Stimulated activated CD4-positive, alpha-beta T cell treated with anti-CD3 and anti-CD28 coated beads, Interleukin-1b, Interleukin-23, amount 100 ng/mL, for 1 hour (primary cell): ENCODE measurements at places on chromosomes 6 and 20.

GRCh38 chr6:136551103-136551502 lies 881 bp upstream of the MAP7 start:
- DNase-seq, result no peak

- no peak for DNase-seq
Measured at GRCh38 chr6:156268849-156269248, 508.3 kb upstream of the ARID1B start.

DNA sequence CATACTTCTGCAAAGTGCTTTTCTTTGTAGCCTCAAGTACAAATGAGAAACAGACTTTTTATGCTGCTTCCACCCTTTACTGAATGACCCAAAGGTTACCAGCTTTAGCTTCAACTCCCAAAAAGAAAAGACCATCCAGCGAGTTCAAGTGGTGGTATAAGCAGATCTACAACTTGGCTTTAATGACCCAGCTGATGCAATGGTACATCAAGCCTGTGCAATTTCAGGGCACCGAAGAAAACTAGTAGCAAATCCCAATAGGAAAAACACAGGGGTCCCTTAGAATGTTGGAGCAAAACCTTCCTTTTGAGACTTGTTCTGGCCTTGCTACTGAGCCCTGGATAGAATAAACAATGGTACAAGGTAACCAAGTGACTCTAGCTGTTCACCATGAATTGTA lies 33.8 kb downstream of the STX7 start:
- DNase-seq, result no peak

GRCh38 chr6:52562911-52563310 lies 13.9 kb downstream of the TRAM2 start:
- no peak for DNase-seq

DNA sequence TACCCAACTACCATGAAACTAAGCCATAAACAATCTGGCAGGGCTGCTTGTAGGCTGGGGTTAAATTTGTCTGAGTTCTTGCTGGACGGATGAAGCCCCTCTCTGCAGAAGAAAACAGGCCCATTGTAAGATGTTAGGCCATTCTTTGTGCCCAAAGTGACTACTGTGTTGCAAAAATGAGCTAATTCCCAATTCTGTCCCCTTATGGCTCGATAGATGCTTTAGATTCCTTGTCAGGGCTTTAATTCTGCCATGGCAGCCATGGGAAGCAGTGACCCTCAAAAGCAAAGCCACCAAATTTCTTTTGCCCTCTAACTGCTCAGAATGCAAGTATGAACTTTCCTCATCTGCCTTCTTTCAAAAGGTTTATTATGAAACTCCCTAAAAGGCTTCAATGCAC lies 45.2 kb downstream of the LAMA4 start:
- no peak for DNase-seq

GRCh38 chr20:51340451-51340840 lies 202.1 kb downstream of the NFATC2 start:
- no peak for DNase-seq

GRCh38 chr6:35244551-35244950 lies 15.0 kb upstream of the ZNF76 start:
- DNase-seq, result no peak

- no peak for DNase-seq
Measured at GRCh38 chr20:39528436-39528835, 566.3 kb downstream of the DHX35 start.

DNA sequence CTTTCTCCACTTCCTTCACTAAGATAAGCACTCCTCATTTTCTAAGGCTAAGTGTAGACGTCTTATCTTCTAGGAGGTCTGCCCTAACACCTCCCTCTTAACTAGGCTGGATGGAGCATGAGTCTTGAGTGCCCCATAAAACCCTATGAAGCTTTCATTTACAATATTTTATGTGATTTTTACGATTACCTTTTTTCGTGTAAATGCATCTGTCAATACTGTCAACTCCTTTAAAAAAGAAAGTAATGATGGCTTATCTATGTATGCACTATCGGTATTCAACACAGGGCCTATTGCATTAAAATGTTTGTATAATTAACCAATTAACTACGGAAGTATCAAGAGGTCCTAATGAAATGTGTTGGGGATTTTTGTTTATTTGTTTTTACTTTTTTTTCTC lies 156.0 kb upstream of the FAM83B start:
- DNase-seq, result no peak

GRCh38 chr6:62652692-62653328 lies 366.8 kb upstream of the KHDRBS2 start:
- no peak for DNase-seq

DNA sequence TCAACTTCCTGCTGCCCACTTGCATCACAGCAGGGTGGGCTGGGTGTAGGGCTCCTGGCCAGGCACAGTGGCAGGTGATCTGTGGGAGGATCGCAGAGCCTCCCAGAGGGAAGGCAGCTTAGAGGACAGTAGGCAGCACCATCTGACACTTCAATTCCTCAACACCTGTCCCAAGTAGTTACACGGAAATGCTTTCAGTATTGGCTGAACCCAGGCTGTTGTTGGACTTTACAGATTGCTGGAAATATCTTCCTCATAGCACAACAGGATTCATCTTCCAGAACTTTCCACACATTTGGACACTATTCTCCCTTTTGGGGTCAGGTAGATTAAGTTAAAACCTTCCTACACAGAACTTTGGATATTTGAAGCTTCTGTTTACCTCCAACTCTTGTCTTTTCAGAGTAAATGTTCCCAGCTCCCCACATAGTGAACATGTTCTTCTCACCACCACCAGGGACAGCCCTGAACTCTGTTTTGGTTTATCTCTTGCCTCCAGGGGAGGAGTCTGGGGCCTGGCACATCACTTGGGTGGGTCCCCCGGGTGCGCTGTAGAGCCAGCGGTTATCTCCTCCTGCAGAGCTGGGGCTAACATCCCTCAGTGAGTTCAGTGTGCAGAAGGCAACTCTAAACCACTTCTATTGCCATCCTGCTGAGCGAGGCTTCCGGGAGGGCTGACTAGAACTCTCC lies 3.5 kb upstream of the SLC22A2 start:
- no peak for DNase-seq

- DNase-seq, result no peak
Measured at GRCh38 chr20:14632906-14633305, 295.5 kb upstream of the FLRT3 start.

GRCh38 chr20:56352345-56353055 lies 6.3 kb upstream of the FAM210B start:
- DNase-seq, result no peak

- no peak for DNase-seq
Measured at GRCh38 chr20:11447371-11448100, 470.2 kb upstream of the BTBD3 start.

- DNase-seq, result no peak
Measured at GRCh38 chr20:54167909-54168872, 5.6 kb downstream of the CYP24A1 start.

DNA sequence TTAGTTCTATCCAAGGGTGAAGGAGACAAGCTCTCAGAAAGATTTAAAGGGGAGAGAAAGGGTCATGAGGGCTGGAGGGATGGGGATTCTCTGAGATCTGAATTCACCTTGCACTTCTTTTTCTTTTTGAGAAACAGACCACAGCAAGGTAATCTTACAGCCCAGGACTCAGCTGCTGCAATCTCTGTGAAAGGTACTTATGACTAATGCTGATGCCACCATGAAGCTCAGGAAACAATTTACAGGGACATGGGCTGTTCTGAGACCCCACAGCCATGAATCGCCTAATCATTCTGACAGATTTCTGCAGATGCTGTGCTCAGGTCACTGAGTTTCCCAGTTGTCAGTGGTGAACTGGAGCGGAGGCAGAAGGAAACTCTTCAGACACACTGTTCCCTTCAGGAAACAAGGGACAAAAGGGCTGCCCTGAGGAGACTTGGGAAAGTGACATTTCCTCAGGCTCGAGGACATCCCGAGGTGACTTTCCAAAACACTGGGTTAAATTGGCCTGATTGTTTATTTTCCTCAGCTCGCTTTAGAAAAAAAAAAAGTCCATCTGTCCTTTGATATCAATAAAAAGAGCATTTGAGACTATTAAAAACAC lies 103.8 kb upstream of the PLCB4 start:
- DNase-seq, result no peak

- DNase-seq, result no peak
Measured at GRCh38 chr6:2047855-2048254, 197.6 kb downstream of the GMDS start.

GRCh38 chr20:40370800-40371199 lies 318.2 kb downstream of the MAFB start:
- DNase-seq, result no peak

- no peak for DNase-seq
Measured at GRCh38 chr6:101918471-101918870, 525.0 kb downstream of the GRIK2 start.

GRCh38 chr6:34969662-34970265 lies 80.7 kb downstream of the ANKS1A start:
- DNase-seq, result no peak

GRCh38 chr20:10430704-10431103 lies 3.3 kb downstream of the MKKS start:
- no peak for DNase-seq

GRCh38 chr6:111724505-111724904 lies 118.8 kb upstream of the TRAF3IP2 start:
- no peak for DNase-seq

GRCh38 chr6:84350397-84350796 lies 123.0 kb upstream of the CEP162 start:
- DNase-seq, result no peak

- no peak for DNase-seq
Measured at GRCh38 chr6:99066044-99066443, 118.3 kb upstream of the FBXL4 start.

DNA sequence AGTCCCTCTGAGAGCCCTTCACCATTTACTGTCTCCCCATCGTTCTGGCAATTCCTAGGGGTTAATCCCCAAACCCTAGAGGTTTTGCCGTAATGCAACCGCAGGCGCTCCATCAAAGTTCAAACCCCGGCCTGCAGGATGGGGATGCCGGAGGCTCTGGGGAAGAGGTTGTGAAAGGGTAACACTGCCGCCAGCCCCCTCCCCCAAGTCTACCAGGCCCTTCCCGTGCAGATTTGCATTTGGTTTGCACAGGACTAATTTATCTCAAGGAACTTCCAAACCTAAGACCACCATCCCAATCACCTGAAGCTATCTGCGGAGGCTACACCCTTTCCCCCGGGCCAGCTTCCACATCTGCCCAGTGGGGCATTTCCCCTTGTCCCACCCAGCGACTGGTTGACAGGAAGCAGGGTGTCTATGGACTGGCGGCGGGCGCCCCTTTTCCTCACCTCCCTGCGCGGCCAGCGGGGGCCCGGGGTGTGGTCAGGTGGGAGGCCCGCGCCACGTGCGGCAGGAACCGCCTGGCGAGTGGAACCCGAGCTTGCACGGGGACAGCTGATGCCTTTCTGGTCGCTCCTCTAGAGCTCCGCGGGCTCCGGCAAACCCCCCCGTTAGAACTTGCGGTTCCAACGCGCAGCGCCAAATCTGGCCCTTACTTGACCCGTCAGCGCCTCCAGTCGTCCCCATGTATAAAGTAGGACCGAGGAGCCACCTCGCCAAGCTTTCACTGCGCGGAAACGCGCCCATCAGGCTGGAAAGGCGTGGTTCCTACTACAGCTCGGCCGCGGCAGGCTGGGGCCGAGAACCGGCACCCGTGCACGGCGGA lies 9.4 kb upstream of the SLC4A11 start:
- no peak for DNase-seq

GRCh38 chr6:389143-389542 lies 2.4 kb upstream of the IRF4 start:
- DNase-seq, result no peak
